Cardiac septum (tissue), 1 donor: ENCODE measurements at places on chromosomes 3 and 15. TPM values are rescaled to one million over a fixed set of nuclear protein-coding genes. Genes with fewer than 3 reads are reported as not detected.

Gene AADAC
- total RNA-seq, result not detected

DNA sequence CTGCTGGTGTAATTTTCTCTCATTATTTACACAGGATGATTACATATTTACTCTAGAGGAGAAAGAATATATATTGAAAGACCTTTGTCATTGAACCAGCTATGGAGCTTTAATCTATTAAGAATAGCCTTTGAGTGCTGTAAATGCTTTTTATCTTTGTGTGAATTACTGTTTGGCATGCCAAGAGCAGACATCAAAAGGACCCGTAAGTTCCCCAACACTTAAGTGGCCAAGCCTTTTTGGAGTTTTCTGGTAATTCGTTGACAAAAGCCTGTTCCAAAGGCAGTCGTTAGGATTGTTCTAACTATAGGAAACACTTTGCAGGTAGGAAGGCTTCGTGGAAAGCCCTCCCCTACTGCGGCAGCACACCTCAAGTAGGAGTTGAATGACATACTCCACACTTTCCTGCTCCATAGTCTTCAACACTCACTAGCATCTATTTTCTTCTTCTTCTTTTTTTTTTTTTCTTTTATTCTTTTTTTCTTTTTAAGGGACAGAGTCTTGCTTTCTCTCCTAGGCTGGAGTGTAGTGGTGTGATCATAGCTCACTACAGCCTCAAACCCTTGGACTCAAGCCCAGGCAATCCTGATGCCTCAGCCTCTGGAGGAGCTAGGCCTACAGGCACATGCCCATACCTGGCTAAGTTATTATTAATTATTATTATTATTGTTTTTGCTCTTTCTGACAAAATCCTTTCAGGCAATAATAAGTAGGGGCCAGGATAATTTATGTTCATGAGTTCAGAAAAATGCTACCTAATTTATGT lies 98.6 kb downstream of the SUCNR1 start:
- DNase-seq, result no peak

DNA sequence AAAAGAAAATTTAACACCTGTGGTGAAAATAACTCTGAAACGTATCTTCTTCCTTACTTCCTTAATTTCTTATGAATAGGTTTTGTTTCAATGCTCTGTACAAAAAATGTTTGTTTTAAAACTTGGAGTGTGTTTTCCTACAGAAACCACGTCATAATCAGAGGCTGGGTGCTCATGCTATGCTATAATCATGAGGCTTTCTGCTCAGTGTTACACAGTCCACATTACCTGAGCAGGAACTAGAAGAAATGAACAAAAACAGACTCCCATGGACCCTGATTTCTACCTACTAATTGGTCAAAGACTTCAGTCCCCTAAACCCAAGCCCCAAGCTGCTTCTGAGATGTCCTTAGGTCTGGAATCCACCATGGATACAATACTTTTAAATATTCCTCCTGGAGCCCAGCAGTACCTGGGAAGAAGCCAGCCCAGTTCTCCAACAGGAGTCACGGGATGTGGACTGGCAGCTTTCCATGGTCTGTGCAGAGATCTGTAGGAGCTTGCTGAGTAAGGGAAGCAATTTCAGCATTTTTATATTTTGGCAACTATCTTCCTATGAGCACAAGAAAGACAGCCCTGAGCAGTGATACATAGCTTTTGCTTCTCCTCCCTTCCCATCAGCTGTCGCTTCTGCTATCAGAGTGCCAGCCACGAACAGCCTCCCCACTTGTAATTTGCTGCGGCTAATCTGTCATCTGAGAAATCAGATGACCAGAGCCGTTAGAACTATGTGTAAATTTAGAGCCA lies 65.6 kb downstream of the WDR72 start:
- DNase-seq, result no peak

DNA sequence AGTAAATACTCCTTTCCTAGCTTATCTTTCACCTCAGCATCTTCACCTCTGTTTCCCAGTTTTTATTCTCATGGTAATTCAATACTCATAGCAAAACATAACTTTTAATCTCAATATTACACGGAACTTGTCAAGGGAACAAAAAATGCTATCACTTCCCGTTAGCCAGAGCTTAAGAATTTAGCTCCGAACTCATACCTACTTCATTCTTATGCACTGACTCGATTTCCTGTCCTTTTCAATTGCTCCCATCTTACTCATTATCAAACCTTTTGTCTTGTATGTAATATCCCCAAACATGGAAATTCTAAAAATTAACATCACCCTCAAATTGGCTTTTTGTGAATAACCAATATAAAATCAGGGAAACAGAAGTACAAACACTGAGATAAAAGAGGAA lies 28.2 kb downstream of the MYEF2 start:
- no peak for DNase-seq

- DNase-seq, result no peak
Observed at GRCh38 chr3:89367166-89367565, 259.7 kb downstream of the EPHA3 start.

DNA sequence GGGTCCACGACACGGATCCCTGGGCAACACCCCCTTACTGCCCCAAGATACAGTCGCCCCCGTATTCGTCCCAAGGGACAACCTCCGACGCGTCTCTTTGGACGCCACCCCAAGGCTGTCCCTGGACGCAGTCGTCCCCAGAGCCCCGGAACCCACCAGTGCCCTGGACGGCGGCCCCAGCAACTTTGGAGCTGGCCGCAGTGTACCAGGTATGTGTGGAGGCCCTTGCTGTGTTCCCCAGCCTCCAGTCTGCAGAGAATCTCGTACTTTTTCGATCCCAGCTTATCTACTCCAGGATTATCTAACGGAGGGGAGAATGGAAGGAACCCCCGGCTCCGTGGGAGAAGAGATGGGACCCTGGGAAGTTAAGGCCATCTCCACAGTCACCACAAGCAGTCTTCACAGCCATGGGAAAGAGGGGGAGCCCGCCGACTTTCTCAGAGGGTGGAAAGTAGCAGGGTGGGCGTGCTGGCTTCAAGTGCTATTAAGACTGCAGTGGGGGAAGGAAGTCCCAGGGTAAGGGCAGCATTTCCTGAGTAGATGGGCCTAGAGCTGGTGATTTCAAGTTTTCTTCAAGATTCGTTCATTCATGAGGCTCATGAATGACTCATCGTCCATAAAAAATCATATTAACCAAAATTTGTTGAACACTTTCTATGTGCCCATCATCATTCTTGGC lies 1.1 kb downstream of the MESP2 start:
- peak; percentile 57 for DNase-seq

- no peak for DNase-seq
Observed at GRCh38 chr15:63476229-63476632, 28.2 kb upstream of the USP3 start.

DNA sequence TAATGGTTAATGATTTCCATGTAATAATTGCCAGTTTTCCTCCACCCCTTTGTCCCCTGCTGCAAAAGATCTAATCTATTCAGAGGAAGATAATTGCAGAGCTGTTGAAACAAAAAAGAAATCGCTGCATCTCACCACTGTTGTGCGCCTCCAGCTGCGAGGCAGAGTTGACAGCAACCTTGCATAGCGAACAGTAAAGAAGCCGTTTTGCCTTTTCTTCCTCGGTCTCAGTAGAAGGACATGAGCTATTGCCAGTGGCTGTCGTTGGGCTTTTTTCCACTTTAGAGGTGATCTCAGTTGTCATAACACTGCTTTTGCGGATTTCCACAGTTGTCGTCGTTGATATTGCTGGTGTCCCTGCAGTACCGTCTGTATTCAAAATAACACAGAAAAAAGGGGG lies 314.2 kb downstream of the ZNF385D start:
- no peak for DNase-seq

DNA sequence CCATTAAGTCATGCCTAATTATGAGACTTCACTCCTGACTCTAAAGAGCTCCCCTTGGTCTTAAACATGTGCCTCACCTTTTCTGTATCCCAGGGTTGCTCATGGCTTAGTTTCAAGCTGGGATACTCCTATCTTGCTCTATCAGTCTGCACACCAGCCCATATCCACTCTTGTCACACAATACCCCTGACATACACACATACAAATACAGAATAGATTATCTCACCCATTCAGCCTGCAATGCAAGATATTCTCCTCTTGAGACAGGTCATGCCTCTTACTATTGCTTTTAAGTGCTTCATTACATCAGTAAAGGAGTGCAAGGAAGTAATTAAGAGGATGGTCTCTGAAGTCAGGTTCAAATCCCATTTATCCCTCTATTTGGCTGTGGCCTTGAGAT lies 587.3 kb downstream of the IGSF11 start:
- no peak for DNase-seq

DNA sequence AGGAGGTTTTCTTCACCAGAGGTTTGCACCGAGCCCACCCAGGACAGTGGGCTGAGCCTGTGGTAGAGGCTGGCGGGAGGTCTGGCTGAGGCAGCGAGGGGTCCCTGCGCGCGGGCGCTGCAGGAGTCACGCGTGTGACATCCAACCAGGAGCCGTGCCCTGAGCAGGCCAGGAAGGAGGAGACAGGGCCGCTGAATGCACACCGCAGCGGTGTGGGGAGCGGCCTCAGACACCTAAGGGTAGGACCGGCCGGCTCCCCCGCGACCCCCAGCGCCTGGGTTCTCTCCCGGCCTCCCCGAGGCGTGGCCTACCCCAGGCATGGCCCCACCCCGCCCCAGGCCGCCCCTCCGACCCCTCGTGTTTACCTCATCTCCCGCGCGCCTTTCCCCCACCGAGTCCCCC lies 412 bp downstream of the SLC41A3 start:
- DNase-seq, result no peak

Gene ADAMTSL3
- total RNA-seq, result 9.8 TPM

GRCh38 chr3:188792793-188793192 lies 379.0 kb upstream of the TPRG1 start:
- no peak for DNase-seq

Gene KLF15
- 11.5 TPM for total RNA-seq

- no peak for DNase-seq
Observed at GRCh38 chr3:196406811-196407470, 25.3 kb downstream of the UBXN7 start.

GRCh38 chr3:89692601-89693000 lies 585.2 kb downstream of the EPHA3 start:
- no peak for DNase-seq

GRCh38 chr15:68217341-68217740 lies 12.2 kb downstream of the CLN6 start:
- peak; percentile 27 for DNase-seq

DNA sequence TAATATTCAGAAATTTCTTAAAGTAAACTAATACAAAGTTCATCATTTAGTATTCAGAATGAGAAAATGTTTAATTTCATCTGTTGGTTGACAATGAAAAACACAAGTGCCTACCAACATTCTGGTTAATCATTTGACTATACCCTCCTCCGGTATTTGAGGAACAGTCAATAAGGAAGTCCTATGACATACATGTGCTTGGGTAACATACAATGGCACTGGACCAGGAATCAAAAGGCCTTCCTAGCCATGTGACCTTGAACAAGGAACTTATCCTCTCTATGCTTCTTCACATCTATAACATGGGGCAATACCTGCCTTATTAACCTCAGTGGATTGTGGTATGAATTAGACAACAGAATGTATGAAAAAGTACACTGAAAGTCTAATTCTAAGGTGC lies 65.8 kb downstream of the ZNF280D start:
- no peak for DNase-seq

GRCh38 chr3:185402561-185402960 lies 39.6 kb downstream of the MAP3K13 start:
- no peak for DNase-seq

DNA sequence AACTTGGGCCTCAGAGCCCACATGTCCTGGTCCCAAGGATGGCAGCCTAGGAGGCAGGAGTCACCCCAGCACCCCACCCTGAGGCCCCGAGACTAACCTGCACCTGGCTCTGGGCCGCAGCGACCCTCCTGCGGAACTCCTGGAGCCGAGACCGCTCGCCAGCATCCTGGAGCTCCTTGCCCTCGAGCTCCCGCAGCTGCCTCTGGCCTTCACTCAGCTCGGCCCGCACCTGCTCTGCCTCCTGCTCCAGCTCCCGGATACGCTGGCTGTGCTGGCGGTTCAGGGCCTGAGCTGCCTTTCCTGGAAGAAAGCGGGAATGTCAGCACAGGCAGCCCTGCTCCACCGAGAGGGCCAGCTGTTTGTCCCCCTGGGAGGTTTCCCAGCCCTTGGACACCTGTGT lies 13.2 kb downstream of the KIF7 start:
- DNase-seq, result peak; percentile 53

GRCh38 chr3:53416530-53416929 lies 69.2 kb upstream of the DCP1A start:
- DNase-seq, result no peak

Gene OPA1
- 109 TPM for total RNA-seq

GRCh38 chr15:77144492-77145070 lies 73.7 kb upstream of the TSPAN3 start:
- DNase-seq, result no peak

DNA sequence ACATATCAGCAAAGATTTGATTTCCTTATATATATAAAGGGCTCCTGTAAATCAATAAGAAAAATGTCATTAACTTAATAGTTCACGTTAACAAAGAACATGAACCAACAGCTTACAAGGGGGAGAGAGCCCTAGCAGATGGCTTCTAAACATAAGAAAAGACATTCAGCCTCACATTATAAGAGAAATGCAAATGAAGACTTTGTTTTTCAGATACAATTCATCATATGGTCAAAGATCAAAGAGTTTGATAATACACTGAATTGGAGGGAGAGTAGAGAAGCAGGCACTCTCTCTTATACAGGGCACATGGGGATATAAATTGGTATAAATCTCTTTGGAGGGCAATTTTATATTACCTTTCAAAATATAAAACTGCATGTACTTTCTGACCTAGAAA lies 21.1 kb downstream of the RBP2 start:
- DNase-seq, result no peak

DNA sequence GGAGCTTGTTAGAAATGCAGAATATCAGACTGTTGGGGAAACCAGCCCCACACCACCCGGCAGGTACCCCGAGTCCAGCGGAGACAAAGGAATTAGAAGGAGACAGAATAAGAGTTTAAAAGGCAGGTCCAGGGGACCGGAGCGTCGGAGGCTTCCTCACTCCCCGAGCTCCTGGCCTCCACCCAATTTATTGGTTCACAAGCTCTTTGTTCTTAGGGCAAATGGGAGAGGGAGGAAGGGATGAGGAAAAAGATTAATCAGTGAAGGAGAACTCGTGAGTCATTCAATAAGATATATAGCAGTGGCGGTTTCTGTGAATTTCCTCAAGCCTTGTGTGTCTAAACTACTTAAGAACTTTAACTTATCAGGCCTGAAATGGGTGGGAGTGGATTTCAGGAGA lies 32.1 kb upstream of the WDR72 start:
- DNase-seq, result no peak

Gene ANXA2
- total RNA-seq, result 177 TPM

DNA sequence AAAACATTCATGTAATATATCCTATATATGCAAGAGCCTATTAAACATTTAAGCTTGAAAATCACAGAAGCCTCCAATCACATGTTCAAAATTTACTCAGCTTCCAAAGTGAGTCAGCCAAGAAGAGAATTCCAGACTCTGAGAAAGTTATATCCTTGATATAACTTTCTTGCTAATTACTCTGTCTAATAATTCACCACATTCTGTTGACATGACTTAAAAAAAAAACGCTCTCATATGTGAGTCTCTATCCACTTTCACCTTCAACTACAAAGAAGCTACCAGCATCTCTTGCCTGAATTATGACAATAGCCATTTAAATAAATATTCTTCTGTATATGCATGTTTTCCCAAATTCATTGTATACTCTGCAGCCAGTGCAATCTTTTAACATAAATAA lies 1116.3 kb upstream of the CADM2 start:
- no peak for DNase-seq

GRCh38 chr15:62089616-62090015 lies 22.8 kb downstream of the C2CD4A start:
- no peak for DNase-seq
